Bronchial epithelial cell (primary cell): ENCODE measurements at places on chromosomes 4 and X. TPM values are rescaled to one million over a fixed set of nuclear protein-coding genes. Genes with fewer than 3 reads are reported as not detected.

GRCh38 chr4:117957571-117957970 lies 76.7 kb upstream of the NDST3 start:
- DNase-seq: no peak

- no peak for DNase-seq
Measured at GRCh38 chr4:185803022-185803421, 9.0 kb downstream of the SORBS2 start.

GRCh38 chr4:35464964-35465528 lies 779.3 kb downstream of the ARAP2 start:
- DNase-seq: peak; percentile 10

CT45A10 gene
- not detected in 2 replicates for total RNA-seq

CSAG2 gene
- not detected in 2 replicates for total RNA-seq

GLRA3 gene
- not detected in 2 replicates for total RNA-seq
